Tibial nerve (tissue), 4 donors: ENCODE measurements at places on chromosomes 7 and 10.

- no peak for DNase-seq
Measured at GRCh38 chr10:69458430-69459100, 7.3 kb downstream of the TSPAN15 start.

DNA sequence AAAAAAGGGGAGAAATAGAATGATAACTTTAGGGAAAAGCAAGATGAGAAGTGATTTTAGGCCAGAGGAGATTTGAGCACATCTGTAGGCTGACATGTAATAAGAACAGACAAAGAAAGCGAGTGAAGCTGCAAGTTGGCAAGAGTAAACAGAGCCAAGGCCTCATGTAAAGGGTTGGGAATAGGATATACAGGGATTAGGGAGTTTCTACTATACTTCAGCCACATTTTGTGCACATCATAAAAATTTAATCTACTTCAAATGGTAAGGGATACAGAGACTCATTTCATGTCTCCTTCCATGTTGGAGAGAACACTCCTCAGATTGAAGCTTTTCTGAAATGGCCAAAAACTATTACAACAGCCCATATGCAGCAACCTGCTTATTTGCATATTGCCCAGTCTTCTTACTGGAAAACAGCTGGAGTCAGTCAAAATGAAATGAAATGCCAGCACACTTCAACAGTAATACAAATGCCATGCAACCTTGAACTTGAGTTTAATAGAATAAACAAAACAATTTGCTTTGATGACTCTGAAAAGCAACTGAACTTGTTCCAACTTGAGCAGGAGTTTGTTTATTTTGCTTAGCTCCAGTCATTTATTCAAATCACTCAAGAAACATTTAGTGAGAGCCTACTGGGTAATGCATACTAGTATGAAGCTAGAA is 49.9 kb downstream of the NRCAM start:
- no peak for DNase-seq

- DNase-seq = no peak
Measured at GRCh38 chr7:121288894-121289293, 39.9 kb upstream of the WNT16 start.

GRCh38 chr10:31780717-31781116 is 147.9 kb downstream of the ARHGAP12 start:
- no peak for DNase-seq

- DNase-seq = no peak
Measured at GRCh38 chr10:70176441-70176840, 6.1 kb upstream of the SAR1A start.

DNA sequence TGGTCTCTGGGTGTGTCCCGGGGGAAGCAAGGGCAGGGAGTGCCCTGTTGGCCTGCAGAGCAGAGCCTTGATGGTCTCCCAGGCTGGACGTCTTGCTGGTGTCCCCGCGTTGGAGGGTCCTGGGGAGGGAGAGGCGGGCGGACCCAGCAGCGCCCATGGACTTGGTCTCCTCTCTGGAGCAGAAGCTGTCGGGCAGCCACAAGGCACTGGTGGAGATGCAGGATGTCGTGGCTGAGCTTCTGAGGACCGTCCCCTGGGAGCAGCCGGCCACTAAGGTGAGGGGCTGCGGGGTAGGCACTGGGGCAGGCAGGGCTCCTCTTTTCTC is 20.9 kb downstream of the TTYH3 start:
- DNase-seq = no peak

DNA sequence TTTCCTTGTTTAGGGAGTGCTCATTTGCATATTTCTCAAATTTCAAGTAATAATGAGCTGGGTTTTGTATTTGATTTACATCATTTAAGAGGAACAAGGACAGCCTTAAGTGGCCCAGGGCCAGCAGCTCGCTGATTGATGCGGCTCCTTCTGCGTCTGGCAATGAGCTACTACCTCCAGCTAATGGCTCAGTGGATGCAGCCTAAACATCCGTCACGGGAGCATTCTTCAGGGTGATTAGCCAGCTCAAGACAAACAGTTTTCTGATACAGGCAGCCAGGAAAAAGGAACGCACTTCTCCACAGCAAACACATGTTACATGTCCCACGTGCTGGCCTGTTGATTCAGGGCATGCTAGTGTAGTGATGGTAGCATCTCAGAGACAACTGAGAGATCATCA is 169.3 kb upstream of the TCERG1L start:
- no peak for DNase-seq

- DNase-seq = no peak
Measured at GRCh38 chr7:37441386-37441760, 7.3 kb downstream of the ELMO1 start.

DNA sequence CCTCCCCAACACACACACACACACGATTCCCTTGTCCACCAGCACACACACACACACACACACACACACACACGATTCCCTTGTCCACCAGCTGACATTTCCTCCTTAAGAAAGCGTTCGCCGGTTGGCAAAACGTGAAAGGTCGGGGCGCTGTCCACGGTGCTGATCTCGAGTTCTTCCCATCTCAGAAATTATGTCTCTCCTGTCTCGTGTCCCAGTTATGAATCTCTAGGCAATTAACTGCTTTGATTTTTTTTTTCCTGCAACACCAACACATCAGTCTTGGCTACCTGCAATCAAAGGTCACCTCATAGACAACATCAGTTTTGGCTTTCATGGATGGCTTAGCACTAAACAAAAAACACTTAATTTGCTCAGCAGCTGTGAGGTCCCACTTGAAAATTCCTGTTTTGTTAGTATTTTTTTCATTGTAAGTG is 1.9 kb downstream of the INA start:
- DNase-seq = peak; percentile 24

- no peak for DNase-seq
Measured at GRCh38 chr7:38396852-38397251, 123.4 kb upstream of the TARP start.
